Neural crest cell (in vitro differentiated cells): ENCODE measurements at places on chromosomes 6 and 20. TPM values are rescaled to one million over a fixed set of nuclear protein-coding genes. Genes with fewer than 3 reads are reported as not detected.

DNA sequence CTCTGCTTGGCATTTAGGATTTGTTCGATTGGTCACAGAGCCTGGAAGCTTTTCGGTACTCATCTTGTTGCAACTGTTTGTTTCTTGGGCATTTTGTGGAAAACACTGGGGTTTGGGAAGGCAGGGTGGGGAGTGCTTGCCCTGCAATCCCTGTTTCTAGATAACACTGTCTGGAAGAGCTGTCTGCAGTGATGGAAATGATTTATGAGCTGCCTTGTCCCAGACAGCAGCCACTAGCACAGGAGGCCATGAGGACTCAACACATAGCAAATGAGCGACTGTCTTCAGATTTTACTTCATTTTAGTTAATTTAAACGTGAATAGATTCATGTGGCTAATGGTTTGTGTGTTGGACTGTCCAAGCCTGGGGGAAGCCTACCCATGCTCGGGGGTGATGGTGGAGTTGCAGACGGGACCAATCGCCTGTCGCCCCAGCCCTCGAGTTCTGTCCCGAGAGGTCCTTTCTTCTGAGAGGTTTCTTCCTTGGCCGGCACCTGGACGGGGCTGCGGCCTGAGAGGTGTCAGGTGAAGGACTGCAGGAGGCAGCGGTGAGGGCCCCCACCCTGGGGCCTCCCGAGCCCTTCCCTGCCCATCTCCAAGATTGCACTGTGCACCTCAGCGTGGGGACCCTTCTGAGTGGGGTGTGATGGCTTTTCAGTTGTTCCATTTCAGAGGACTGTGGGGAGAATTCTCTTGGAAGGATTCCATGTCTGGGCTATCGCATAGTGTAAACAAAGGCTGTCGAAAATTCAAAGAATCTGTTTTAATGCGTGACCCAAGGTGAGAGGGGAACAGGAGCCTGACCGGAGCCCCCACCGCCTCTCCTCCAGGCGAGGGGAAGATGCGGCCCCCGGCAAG is 55.4 kb downstream of the SMOC2 start:
- no peak for DNase-seq

DNA sequence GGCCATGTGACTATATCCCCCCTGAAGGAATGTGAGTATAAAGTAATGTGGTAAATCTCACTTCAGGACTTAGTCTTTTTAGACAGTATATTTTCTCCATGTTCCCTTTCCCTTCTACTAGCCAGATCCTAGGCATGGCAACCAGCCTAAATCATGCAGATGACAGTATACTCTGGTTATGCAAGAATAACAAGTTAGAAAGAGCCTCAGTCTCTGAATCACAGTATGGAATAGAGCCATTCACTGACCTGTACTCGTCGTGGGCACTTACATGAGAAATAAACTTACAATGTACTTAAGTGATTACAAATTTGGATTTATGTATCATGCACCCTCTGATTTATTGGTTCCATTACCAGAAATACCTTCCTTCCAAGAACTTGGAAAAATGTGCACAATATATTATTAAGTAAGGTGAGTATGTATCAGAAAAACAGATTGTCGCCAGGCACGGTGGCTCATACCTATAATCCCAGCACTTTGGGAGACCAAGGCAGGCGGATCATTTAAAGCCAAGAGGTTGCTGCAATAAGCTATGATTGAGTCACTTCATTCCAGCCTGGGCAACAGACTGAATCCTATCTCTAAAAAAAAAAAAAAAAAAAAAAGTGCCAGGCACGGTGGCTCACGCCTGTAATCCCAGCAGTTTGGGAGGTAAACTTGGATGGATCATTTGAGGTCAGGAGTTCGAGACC is 25.1 kb upstream of the FAM8A1 start:
- DNase-seq = no peak

PNPLA1 gene
- not detected in 2 replicates for total RNA-seq

DNA sequence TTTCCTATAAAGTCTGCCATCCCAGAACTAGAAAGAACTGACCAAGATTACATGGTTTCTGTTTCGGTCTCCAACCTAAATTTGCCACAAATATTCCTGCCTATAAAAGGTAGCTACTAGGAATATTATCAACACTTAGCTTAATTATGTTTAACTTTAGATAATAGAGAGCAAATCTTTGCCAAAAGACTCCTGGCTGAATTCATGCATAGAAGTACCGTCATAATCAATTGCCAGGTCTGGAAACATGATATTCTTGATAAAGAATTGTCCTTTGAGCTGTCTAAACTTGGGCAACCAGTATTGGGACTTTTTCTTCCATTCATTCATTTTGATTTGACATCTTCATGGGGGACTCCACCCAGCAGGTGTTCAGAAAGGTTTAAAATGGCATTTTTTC is 22.4 kb downstream of the CALHM6 start:
- no peak for DNase-seq

DNA sequence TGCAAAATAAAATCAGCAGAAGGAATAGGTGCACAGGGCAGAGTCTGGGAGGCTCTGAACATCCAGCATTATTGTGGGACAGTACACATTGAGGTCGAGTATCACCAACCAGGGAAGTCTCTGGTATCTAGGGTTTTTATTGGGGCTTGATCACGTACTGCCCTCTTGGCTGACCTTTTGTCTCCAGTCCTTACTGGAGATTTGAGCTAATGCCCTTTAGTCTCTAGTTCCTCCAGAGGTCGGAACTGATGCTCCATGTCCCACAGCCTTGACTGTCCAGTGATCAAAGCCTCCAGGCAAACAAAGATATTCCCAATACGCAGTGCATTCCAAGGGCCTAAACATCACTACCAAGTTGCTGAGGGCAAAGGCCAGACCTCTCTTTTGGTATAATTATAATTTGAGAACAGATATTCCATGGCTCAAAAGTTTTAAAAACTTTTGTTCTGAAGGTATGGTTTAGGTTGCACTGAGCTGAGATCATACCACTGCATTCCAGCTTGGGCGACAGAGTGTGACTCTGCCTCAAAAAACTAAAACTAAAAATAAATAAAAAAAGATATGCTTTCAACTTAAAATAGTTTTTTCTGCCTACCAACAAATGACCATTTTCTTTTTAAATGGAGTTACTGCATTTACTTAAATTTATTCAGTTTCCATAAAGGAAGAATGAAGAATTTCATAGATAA is 56.9 kb upstream of the DYNLRB1 start:
- no peak for DNase-seq

RNF182 gene
- 2.3 and 3.0 TPM in 2 replicates for total RNA-seq

GRCh38 chr20:10537850-10538480 is 102.9 kb downstream of the SLX4IP start:
- DNase-seq = no peak

GRCh38 chr6:131356161-131356560 is 216.9 kb upstream of the ARG1 start:
- DNase-seq = no peak

DNA sequence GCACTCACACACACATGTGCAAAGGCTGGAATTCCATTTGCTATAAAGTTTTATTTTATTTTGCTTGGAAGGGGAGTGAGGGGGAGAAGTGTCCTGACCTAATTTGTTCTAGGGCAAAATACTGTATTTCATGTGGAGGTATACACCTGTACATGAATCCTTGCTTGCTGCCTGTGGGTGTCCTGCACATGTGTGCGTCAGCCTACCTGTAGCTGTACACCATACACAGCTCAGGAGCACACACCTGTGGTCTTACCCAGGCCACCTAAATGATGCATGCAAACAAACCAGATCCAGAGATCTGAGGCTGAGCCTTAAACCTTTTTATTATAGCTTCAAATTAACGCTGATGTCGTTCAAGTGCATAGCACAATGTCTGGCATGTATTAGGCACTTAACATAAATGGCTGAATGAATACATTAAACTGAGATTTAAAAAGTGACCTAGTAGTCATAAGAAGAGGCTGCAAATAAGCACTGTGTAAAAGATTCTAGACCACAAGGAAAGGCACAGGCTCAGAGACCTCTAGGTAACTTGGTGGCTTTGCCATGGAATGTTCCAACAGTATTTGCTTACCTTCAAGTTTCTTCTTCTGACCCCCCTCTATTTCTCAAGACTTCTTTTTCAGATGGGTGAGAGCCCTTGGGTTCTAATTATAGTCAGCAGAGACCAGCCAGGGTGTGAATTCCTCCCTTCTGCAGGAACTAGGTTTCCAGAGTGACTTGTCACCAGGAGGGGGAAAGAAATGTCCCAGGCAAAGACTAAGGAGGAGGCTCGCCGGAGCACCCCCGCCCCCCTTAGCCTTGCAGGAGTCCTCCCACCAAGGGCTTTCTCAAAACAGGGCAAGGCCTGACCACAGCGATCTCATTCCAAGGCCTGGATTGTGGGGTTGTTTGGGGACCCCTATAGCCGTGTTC is 13.4 kb downstream of the FOXC1 start:
- no peak for DNase-seq

DNA sequence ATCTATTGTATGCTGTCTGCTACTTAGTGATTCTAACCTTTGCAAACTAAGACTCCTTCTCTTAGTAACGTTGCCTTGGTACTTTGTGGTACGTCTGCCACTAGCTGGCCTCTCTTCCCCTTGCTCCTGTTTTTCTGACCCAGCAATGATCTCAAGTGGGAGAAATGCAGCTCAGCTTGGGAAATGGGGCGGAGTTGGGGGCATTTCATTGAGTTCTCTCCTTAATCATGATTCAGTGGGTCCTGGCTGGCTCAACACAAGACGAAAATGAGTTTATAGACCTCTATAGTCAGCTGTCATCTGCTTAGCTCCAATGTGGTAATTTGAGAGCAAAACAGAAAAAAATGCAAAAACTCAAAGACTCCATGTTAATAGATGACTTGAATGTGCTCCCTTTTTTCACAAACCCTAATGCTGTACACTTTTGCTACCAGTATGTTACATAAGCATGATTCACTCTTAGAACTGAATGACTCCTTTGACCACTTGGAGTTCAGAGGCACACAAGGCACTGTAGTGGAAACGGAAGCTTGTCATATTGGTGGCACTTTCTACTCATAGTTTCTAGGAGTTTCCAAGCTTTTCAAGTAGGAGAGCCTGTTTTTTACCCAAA is 55.3 kb upstream of the SOX4 start:
- no peak for DNase-seq

GRCh38 chr6:152355166-152355565 is 282.0 kb downstream of the SYNE1 start:
- DNase-seq = no peak

CYP24A1 gene
- 0.93 and 1.3 TPM in 2 replicates for total RNA-seq

CLPSL2 gene
- not detected in 2 replicates for total RNA-seq

MLIP gene
- total RNA-seq = not detected in 2 replicates

GRCh38 chr20:39163993-39164392 is 201.8 kb downstream of the DHX35 start:
- no peak for DNase-seq

DNA sequence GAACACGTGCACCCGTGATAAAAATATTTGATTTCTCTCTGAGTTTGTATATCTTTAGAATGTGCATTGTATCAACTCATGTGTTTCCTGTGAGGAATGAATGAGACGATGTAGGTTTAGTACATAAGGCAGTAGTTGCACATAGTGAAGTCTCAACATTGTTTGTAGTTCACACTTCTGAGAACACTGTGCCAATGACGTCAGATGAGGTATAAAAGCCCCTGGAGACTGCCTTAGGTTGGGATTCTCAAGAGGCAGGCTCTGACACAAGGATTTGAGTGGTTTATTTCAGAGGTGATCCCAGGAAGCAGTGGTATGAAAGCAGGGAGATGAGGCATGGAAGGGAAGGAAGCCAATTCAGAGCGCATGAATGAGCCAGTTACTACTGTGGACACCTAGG is 2.6 kb upstream of the NKAIN2 start:
- no peak for DNase-seq

FAM209B gene
- total RNA-seq = 0.55 TPM in 1 of 2 replicates, not detected in the other

NKAIN4 gene
- 42.4 and 44.0 TPM in 2 replicates for total RNA-seq

SLC17A3 gene
- total RNA-seq = not detected in 2 replicates

SLC52A3 gene
- not detected in 2 replicates for total RNA-seq

FOXF2 gene
- total RNA-seq = not detected in 2 replicates

CPNE5 gene
- 0.54 and 1.0 TPM in 2 replicates for total RNA-seq

DNA sequence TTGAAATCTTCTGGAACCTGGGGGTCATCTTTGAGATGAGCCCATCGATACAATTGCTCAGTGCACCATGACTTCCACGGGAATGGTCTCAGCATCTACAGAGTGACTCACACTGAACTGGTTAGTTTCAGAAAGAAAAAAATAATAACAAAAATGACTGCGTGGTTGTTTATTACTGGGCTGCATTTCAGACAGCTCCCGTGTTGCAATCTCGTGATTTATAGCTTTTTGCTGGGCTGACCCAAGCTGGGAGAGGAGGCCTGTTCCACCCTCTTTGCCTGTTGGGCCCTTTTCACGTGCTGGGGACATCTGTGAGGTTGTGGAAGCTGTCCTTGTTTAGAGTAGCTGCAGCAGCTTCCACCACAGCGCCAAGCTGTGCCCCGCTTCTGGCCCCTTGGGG is 225.5 kb downstream of the BMP7 start:
- no peak for DNase-seq

DNA sequence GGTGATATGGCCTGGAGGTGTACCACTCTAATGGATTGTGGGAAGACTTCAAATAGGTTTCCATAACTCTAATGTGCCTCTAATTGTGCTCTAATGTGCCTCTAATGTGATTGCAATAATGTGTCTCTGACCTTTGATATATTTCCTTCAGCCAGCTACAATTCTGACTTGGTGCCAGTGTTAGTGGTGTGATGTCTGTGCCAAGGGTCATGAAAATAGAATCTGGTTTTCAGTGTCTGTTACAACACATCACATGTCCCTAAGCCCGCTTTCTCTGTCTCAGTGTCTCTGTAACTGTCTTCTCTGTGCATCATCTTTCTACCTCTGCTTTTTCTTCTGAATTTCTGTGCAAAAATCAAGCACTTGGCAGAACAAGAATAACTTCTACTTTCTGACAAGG is 77.2 kb upstream of the ECI2 start:
- DNase-seq = no peak

RNF8 gene
- 31.6 and 33.3 TPM in 2 replicates for total RNA-seq

DNA sequence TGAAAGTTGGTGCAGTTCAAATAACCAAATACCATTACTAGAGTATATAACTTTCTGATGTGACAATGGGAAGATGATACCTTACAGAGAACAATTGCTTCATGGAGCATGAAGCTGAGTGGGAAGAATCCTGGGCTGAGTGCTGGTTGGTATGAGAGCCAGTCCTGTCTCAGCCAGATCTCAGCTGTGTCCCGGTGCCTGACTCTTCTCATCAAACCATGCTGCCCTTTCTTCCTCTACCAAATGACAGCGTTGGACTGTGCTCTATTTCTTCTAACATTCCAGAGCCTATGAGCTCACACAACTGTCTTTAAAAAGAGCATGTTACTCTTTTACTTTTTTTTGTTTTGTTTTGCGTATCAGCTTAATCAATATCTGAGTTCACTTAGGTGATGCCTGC is 27.5 kb upstream of the PBOV1 start:
- no peak for DNase-seq

GLP1R gene
- total RNA-seq = 0.65 and 0.89 TPM in 2 replicates

- no peak for DNase-seq
These were observed 62.6 kb upstream of the PMEPA1 start for GRCh38 chr20:57772349-57772964.

ATP6V1G2 gene
- total RNA-seq = 3.3 and 5.1 TPM in 2 replicates

GRCh38 chr6:168089186-168090063 is 10.4 kb upstream of the FRMD1 start:
- no peak for DNase-seq

SLC35D3 gene
- total RNA-seq = not detected in 2 replicates

DNA sequence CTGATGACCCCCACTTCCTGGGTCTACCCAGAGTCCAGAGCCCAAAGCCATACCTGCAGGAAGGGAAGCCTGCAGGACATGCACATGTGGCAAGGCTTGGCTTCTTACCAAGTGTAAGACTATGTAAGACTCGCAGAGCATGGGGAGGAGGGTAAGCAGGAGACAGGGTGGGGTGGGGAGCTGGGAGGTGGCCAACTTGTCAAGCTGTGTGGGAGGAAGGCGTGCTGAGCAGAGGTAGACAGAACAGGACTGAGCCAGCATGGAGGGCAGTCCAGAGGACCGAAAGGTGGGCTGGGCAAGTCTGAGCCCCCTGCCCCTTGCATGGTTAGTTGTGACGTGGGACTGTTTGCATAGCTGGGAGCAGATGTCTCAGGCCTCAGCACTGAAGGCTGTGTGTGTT is 53.4 kb upstream of the RNF24 start:
- DNase-seq = no peak
